ENCODE measurements at places on chromosomes 12 and 14.

DNA sequence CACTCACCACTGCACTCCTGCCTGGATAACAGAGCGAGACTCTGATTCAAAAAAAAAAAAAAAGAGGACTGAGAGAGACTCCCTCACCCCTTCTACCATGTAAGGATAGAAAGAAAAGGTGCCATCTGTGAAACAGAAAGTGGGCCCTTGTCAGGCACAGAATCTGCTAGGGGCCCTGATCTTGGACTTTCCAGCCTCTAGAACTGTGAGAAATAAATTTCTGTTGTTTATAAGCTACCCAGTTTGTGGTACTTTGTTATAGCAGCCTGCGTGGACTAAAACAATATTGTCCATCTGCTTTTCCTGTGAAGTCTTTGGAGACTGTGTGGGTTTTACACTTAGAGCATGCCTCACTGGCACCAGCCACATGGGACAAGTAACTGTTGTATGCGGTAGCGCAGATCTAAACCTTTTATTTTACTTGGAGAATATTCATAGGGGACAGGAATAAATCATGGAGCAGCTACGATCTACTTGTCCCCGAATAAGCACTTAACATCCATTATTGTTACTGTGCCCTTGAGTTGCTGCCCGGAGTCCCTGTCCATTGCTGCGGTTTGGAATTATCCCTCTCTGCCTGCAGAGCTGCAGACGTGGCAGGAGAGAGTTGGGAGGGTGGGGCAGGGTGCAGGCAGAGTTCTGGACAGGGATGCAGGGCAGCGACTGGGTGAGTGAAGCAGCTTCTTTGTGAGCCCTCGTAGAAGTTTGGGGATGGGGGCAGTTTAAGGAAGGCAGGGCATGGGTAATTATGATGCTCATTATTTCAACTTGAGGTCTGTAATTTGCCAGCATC, 52.4 kb upstream of the STON2 start:
- no peak for DNase-seq

DNA sequence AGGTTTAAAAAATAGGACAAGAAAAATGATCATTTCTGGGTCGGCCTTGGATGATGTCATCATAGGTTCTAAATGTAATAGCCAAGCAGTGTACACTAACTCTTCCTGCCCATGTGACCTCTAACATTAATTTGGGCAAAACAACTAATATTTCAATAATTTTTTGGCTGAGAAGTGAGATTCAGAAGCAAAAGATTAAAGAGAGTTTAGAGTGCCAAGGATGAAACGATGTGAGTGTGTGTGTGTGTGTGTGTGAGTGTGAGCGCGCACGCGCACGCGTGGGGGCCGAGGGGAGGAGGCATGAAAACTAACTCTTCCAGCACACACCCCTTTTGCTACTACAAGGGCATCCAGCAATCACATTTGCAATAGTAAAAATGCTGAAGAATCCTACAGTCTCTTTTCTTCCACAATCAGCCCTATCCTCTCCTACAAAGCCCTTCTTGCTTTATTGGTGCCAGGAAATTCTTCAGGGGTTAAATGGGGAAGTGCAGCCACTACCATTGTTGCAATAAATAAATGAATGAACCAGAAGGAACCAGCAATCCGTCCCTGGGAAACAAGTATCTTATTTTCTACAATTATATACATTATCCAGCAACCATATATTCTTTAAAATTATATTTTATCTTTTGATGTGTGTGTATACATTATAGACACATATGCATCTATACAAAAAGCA, 52.9 kb downstream of the PEBP1 start:
- no peak for DNase-seq

DNA sequence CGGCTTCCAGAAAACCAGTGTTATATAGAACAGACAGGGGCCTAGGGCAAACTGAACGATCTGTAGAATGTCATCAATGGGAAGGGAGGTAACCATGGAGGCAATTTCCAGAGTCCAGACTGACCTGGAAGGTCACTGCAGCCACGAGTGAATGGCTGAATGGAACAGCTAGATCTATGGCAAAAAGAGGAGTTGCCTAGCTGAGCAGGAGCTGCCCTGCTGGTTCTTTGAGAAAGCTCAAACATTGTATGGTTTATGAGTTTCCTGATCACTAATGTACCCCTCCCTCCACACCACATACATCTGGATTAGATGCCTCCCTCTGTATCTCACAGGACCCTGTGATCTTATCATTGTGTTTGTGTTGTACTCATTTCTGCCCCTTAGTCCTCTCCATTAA, 1.0 kb upstream of the RERG start:
- DNase-seq = no peak

DNA sequence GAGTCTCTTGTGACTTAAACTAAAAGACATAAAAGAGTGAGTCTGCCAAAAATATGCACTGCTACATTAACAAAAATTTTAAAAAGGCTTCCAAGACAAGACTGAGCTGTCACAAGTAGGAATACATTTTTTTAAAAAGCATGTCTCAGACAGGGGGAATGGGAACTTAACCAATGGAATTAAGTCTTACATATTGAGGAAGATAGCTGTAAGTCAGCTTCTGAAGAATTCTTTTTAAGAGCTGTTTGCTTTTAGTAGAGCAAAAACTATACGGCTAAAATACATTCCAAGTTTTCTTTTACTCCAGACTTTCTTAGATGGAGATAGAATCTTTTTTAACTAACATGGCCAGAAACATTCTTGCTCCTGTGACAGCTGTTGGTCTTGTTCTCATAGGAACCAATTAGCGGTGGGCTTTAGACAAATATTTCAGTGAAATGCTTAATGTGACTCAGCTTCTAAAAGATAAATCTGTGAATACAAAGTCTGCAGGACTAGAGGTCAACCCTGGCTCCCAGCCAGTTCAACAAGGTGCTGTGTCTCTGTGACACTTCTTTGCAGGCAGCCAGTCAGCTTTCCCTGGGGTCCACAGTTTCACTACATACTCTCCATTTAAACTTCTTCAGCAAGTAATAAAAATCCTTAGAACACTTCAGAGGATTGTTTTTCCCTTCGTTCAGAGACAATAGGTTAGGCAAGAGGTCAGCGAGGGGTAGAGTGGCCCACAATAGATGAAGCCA, 187.6 kb downstream of the NAV3 start:
- no peak for DNase-seq
